Kidney (tissue), 22 donors: ENCODE measurements at places on chromosomes 4 and X. TPM values are rescaled to one million over a fixed set of nuclear protein-coding genes. Genes with fewer than 3 reads are reported as not detected.
A peak's percentile ranks its signal among the peaks of the same experiment; 100 is the strongest.

SLC38A5 gene
- total RNA-seq = 8.3 TPM

DNA sequence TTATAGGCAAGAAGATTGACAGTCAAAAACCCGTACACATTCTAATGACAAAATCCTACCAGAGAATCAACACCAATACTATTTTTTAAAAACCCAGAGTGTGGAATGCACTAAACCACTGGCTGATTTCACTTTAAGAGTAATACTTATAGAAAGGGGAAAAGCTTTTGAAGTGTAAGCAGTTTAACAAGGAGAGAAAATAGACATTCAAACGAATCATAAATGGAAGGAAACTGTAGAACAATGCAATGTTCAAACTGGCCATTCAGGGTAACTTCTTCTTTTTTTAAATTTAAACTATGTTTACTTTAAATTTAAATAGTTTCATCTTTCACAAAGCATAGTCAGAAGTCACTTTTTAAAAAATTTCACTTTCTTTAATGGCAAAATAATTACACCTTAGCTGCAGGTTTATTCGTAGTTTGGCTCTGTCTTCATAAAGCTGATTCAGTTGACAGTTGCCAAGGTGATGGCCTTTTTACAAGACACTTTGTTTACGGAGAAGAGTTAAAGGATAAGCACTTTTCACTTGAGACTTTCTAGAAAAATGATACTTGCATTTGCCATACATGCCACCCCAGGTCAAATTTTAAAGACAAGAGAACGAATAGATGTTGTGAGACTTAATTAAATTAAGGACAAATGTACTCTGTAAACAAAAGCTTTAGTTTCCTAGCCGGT is 82.4 kb upstream of the KLF3 start:
- no peaks in the 10 kb centered on the region for H3K36me3 ChIP-seq
- no peak for DNase-seq
- no peak overlapping the region for H3K27ac ChIP-seq
- H3K27me3 ChIP-seq = no peaks in the 10 kb centered on the region
- no peaks in the 10 kb centered on the region for H3K4me1 ChIP-seq
- no peak overlapping the region for H3K4me3 ChIP-seq

GRCh38 chr4:79651456-79651855 is 243.4 kb upstream of the GK2 start:
- no peak for DNase-seq
- H3K36me3 ChIP-seq = no peaks in the 10 kb centered on the region
- H3K4me3 ChIP-seq = no peak overlapping the region
- H3K4me1 ChIP-seq = no peaks in the 10 kb centered on the region

DNA sequence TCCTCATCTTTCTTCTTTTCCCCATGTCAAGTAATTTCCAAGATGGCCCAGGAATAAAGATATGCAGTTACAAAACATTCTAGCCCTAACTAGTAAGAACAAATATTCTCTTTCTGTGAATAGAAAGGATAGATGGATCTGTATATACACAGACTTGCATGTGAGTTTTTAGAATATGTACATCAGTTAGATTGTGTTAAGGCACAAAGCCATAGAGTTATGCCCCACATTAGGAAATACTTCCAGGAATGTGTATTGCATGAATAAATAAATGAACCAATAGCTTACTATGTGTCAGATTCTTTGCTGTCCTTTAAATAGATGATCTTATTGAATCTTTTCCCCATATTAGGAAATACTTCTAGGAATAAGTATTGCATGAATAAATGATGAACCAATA is 46.0 kb upstream of the TMPRSS11E start:
- H3K36me3 ChIP-seq = no peaks in the 10 kb centered on the region
- no peak overlapping the region for H3K27ac ChIP-seq
- no peak for DNase-seq
- no peak overlapping the region for H3K4me3 ChIP-seq
- H3K4me1 ChIP-seq = no peaks in the 10 kb centered on the region

PSAPL1 gene
- total RNA-seq = not detected

FGF13 gene
- total RNA-seq = 16.6 TPM

RAB9B gene
- 1.1 TPM for total RNA-seq

- no peaks in the 10 kb centered on the region for H3K36me3 ChIP-seq
- H3K4me3 ChIP-seq = no peak overlapping the region
- DNase-seq = no peak
- no peaks in the 10 kb centered on the region for H3K27me3 ChIP-seq
- no peaks in the 10 kb centered on the region for H3K4me1 ChIP-seq
Observed at GRCh38 chr4:19402581-19403065, 849.1 kb upstream of the SLIT2 start.

DNA sequence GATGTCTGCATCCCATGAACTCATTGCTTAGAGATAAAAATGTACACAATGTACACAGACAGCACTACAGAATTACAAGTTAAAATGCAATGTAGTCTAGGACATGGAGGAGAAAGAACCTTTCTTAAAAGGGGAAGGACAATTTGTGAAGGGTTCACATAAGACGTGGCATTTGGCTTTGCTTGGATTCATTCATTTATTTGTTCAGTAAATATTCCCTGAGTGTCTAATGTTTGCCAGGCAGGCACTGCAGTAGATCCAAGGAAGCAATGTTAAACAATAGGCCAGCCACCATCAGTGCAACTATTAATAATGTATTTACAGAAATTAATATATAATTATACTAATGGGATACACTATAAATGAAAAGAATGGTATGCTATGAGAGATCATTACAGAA is 94.4 kb downstream of the GRIA2 start:
- no peak for DNase-seq
- no peaks in the 10 kb centered on the region for H3K4me1 ChIP-seq
- H3K36me3 ChIP-seq = no peaks in the 10 kb centered on the region
- no peaks in the 10 kb centered on the region for H3K27me3 ChIP-seq
- no peak overlapping the region for H3K27ac ChIP-seq
- no peak overlapping the region for H3K4me3 ChIP-seq

- H3K27me3 ChIP-seq = no peaks in the 10 kb centered on the region
- DNase-seq = no peak
- no peaks in the 10 kb centered on the region for H3K36me3 ChIP-seq
- H3K4me1 ChIP-seq = peaks cover 3% of the 10 kb centered on the region
Observed at GRCh38 chr4:17066972-17067371, 168.5 kb upstream of the LDB2 start.

- DNase-seq = peak; percentile 24
- H3K36me3 ChIP-seq = no peaks in the 10 kb centered on the region
- H3K27ac ChIP-seq = no peak overlapping the region
- no peaks in the 10 kb centered on the region for H3K27me3 ChIP-seq
Observed at GRCh38 chr4:188986271-188986689, 847.0 kb downstream of the TRIML1 start.

GRCh38 chr4:61741327-61742096 is 541.4 kb downstream of the ADGRL3 start:
- H3K4me3 ChIP-seq = no peak overlapping the region
- no peaks in the 10 kb centered on the region for H3K27me3 ChIP-seq
- no peaks in the 10 kb centered on the region for H3K36me3 ChIP-seq

DNA sequence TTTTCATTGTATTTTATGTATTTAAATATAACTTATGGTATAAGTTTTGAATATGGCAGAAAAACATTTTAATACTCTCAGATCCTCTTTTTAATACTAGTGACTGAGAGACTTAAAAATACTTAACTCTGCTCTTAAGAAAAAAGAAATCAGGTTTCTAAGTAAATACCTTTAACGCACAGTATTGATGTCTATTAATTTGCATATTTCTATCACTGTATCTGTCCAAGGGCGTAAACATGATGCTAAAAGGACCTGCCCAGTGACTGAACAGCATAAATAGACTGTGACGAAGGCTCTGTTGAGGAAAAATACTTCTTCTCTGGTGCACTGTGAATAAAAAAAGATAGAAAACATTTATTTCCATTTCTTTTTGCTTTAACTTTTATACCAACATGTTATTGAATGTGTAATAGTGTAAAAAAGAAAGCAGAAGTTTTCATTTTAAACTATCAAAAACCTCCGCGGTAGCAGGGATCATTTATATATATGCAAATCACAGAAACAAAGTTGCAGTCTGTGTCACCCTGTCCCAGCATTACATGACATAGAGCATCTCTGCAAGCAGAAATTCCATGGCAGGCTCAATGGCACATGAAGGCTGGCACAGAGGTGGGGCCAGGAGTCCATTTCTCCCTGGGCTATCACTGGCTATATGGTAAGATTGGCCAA is 75.4 kb downstream of the ZAR1 start:
- no peaks in the 10 kb centered on the region for H3K27me3 ChIP-seq
- H3K4me1 ChIP-seq = no peaks in the 10 kb centered on the region
- DNase-seq = no peak
- H3K27ac ChIP-seq = no peak overlapping the region
- no peak overlapping the region for H3K4me3 ChIP-seq

- no peaks in the 10 kb centered on the region for H3K4me1 ChIP-seq
- H3K4me3 ChIP-seq = no peak overlapping the region
- H3K27me3 ChIP-seq = no peaks in the 10 kb centered on the region
- H3K36me3 ChIP-seq = no peaks in the 10 kb centered on the region
Observed at GRCh38 chr4:99807666-99808065, 9.0 kb upstream of the DAPP1 start.

- DNase-seq = peak; percentile 61
- no peak within 1 kb of the TSS for H3K27ac ChIP-seq
- no peak within 1 kb of the TSS for H3K4me3 ChIP-seq
Observed at GRCh38 chr4:173529477-173530325, at the start of gene HAND2. Gene HAND2 (minus strand): TSS chr4:173530229. CDS start chr4:173529289, 940 bp downstream.

DNA sequence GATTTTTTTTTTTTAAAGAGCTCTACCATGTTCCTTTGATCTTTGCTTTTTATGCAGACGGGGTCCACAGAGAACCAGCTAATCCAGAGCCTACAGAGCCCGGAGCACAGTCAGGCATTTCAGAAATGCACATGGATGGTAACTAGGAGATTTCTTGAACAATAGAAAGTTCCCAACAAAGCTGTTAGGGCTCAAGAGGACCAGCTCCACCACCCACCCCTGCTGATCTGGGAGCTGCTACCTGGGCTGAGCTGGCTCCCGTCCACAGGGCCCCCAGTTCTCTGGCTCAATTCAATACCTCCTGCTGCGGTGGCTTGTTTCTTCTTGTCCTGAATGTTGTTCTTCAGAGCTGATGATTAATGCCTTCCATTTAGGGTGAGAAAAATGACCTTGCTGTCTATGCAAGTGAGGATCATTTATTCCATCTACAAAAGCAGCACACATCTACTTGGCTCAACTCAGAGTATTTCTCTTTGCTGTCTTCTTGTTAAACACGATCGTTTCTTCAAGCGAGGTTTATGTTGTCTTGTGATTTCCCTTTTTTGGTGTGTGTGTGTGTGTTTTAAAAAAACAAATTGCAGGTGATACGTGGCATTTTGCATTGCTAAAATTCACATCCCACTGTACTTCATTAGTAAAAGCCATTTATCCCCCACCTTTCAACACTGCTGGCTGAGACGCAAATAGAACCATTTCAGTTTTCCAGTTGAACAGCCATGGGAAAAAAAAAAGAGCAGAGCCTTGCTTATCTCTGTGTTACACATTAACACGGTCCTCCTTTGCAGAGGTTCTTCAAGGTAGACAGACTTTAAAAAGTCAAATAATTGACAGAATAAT is 31.3 kb downstream of the IGFBP7 start:
- peaks cover 51% of the 10 kb centered on the region for H3K4me1 ChIP-seq
- no peaks in the 10 kb centered on the region for H3K36me3 ChIP-seq
- H3K27ac ChIP-seq = peak overlapping the region; percentile 85
- H3K27me3 ChIP-seq = no peaks in the 10 kb centered on the region

DNA sequence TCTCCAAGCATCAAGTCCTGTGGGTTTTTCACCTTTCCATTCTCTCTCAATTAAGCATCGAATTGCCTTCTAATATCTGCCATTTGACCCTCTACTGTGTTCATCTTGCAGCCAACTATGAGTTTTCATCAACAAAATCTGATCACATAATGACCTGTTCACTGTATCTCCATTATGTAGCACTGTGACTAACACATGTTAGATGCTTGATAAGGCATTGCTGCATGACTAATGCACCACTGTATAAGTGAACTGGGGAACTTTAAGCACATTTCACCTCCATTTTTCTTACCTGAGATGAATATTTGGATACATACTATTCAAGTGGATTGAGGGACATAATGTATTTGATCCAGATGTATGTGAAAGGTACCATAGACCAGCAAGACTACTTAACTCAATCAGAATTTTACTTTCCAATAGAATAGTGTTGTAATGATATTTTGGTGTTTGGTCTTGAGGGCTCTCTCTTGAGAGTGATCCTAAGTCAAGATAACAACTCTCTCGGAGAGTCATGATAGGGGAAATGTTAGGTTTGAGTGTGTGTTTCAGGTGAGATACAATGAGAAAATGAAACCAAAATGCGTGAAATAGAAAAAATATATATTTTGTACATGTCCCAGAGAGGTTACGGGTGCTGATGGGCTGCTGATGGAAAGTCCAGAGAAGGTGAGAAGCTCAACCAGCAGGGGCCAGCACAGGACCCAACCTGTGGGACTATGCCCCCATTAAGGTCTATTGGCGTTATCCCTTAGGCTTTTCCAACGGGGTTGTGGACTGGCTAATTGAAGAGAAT is 60.2 kb upstream of the HS3ST1 start:
- H3K27me3 ChIP-seq = no peaks in the 10 kb centered on the region
- no peak for DNase-seq

NXT2 gene
- 8.1 TPM for total RNA-seq

- peak; percentile 8 for DNase-seq
- no peaks in the 10 kb centered on the region for H3K4me1 ChIP-seq
- H3K4me3 ChIP-seq = no peak overlapping the region
- H3K36me3 ChIP-seq = no peaks in the 10 kb centered on the region
- no peaks in the 10 kb centered on the region for H3K27me3 ChIP-seq
Observed at GRCh38 chrX:64894454-64895038, 81.7 kb downstream of the ZC4H2 start.
